ENCODE measurements at places on chromosomes 1 and 21.

GRCh38 chr1:24486331-24487065 is 16.1 kb upstream of the RCAN3 start:
- no peak for DNase-seq

GRCh38 chr1:61620536-61620935 is 104.4 kb downstream of the TM2D1 start:
- DNase-seq = no peak

GRCh38 chr1:64378826-64379225 is 91.1 kb upstream of the CACHD1 start:
- DNase-seq = no peak

DNA sequence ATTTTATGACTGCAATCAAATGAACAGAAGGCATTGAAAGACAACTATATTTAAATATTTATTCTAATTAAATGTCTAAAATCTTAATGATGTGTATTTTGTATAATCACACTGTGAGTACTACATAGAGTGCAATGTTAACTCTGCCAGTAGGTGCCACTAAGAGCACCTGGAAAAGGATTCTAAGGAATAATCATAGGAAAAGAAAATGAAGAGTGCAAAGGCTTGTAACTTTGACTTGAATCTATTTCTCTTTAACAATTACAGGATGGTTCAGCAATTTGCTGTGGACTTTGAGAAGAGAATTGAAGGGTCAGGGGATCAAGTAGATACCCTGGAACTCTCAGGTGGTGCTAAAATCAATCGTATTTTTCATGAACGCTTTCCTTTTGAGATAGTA is 200.4 kb downstream of the DNM3 start:
- DNase-seq = no peak

DNA sequence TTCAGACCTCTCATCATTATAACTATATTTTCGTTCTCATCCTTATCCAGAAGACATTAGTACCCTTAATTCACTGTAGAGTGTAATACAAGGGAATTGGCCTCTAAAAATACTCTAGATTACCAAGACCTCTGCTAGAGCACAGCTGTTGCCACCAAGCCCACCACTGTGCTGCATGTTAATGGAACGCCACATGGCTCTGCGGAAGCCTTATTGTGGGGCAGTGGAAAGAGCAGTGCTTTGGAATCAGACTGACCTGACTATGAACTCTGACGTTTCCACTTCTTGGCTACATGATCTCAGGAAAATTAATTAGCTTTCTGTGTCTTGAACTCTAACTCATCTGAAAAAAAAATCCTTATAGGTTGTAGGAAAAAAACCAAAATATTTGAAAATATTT is 222.1 kb downstream of the LMX1A start:
- DNase-seq = no peak

GRCh38 chr1:176858433-176858916 is 306.0 kb downstream of the ASTN1 start:
- DNase-seq = no peak

DNA sequence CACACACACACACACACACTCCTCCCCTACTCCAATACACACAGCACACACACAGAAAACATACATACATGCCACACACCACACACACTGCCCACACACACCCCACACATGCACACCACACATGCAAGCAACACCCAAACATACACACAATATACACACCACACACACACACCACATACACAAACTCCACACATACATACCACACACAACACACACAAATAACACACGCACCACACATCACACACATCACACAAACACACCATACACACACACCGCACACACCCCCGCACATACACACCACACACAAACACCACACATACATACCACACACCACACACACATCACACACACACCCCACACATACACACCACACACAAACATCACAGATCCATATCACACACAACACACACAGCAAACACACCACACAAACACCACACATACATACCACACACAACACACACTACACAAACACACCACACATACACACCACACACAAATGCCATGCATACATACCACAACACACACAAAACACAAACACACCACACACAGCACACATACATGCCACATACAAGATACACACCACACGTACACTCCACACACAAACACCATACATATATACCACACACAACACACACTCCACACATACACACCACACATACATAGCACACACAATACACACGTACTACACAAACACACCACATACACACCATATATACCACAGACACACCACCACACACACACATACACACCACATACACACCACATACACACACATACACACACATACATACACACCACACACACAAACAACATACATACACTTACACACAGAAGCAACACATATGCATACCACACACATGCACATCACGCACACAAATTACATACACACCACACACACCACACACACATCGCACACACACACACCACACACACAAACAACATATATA is 932 bp upstream of the RAB7B start:
- no peak for DNase-seq

DNA sequence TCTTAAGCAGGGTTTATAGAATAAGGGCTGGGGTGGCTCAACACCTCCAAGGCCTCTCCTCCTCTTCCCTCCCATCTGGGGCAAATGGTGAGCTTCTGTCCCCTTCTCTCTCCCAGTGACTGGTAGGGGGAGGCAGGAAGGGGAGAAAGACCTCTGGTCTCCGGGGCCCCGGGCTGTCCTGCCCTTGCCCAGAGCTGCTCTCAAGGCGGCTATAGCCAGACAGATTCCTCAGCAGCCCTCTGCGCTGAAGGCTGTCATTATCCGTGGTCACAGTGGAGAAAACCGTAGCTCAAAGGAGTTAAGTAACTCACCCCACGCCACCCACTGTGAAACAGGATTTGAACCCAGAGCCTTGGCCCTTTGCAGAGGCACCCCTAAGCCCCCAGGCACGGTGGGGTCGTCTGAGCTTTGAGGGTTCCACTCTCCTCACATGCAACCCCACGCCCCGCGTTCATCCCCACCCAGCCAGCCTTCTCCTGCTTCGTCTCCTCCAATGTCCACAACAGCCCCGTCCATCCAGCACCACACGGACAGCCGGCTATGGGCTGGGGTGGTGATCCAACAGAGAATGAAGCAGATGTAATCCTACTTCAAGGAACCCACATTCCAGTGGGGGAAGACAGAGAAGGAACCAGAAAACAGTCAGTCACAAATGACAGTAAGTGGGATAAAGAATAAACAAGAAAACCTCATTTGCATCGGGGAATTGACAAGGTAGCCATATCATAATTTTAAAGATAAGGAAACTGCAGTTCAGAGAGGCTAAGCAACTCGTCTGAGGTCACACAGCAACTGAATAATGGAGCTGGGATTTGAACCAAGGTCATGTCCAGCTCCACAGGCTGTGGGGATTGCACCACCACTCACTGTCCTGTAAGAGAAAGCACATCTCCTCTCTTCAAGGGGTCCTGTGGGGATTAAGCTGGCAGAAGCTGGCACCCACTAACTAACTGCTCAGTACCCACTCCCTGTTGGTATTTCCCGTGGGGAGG is 31.8 kb downstream of the DHRS3 start:
- DNase-seq = no peak

GRCh38 chr1:226674892-226675714 is 64.0 kb downstream of the ITPKB start:
- DNase-seq = peak; percentile 69

GRCh38 chr1:40241362-40241761 is 6.4 kb upstream of the TMCO2 start:
- no peak for DNase-seq

- no peak for DNase-seq
These were observed 275.4 kb upstream of the RGS18 start for GRCh38 chr1:191882870-191883269.

DNA sequence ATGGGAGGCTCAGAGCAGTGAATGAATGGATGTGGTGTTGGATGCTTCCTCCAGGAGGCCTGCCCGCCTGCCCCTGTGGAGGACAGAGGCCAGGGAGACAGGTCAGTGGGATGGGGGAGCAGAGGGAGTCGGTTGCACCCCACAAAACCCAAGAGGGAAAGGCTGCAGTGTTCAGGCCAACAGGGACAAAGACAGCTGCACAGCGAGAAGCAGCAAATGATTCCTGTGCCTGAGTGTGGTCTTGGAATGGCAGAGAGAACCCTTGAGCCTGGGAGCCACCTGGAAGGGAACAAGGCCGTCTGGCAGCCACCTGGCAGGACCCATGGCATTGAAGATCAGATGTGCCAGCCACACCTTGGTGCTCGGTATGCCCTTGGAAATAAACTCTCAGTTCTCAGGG is 8.1 kb downstream of the TFF3 start:
- DNase-seq = no peak

DNA sequence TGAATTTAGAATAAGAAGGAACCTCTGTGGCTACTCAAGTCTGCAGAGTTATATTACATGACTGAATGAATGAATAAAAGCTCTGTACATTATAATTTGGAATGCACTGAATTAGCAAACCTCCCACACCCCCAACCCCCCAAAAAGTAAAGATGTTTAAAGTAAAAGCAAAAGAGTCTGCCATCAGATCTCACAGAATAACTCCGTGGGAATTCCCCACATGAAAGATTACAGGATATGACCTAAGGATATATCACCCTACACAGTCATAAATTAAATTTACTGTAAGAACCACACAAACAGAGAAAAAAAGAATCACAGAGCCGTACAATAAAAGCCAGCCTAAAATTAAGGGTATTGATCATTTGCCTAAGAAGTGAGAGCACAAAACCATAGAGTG is 587.3 kb downstream of the PTPRC start:
- peak; percentile 65 for DNase-seq

DNA sequence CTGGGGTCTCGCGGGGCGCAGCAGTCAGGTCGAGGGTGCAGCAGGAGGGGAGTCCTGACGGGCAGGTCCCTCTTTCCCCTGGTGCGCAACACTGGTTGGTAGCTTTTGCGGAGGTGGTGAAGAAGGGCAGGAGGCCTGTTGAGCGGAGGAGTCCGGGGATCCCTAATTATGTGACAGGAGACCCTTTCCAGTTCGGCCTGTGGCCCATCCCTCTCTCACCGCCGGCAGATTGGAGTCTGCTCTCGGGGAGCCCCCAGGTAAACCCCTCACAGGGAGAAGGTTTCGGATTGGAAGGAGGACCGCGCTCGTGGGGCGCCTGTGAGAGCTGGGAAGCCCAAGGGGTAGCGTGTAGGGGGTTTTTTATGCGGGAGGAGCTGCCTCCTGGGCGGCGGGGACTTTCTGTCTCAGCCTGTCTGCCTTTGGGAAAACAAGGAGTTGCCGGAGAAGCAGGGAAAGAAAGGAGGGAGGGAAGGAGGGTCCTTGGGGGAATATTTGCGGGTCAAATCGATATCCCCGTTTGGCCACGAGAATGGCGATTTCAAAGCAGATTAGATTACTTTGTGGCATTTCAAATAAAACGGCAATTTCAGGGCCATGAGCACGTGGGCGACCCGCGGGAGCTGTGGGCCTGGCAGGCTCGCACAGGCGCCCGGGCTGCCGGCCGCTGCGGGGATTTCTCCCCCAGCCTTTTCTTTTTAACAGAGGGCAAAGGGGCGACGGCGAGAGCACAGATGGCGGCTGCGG is 9.5 kb downstream of the SIM2 start:
- DNase-seq = no peak

- DNase-seq = no peak
These were observed 124.6 kb upstream of the ZNF648 start for GRCh38 chr1:182185842-182186756.

- DNase-seq = no peak
These were observed 15.3 kb downstream of the LURAP1 start for GRCh38 chr1:46218443-46218842.

DNA sequence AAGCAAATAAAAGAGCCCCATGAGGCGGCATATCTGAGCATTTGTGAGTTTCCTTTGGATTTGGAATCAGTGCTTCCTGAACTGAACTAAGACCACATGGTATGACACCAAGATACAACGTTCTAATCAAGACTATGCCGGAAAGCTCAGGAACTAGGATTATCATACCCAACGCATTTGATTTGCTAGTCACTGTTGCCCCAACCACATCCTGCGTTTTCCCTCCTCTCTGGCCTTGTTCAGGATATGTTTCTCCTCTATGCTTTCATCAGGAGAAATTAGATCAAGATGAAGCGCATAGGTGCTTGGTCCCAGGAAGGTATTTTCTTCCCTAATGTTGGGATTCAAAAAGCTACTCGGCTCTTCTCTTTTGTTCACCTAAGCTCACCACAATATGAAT is 79.3 kb downstream of the SLC35F3 start:
- DNase-seq = no peak

- no peak for DNase-seq
These were observed 70.1 kb upstream of the ESRRG start for GRCh38 chr1:216793303-216793702.

- no peak for DNase-seq
These were observed 172.4 kb downstream of the PSMG1 start for GRCh38 chr21:39010629-39011404.

GRCh38 chr1:242185731-242186130 is 186.8 kb upstream of the MAP1LC3C start:
- no peak for DNase-seq

- no peak for DNase-seq
These were observed 19.5 kb downstream of the RHOU start for GRCh38 chr1:228754646-228755268.

DNA sequence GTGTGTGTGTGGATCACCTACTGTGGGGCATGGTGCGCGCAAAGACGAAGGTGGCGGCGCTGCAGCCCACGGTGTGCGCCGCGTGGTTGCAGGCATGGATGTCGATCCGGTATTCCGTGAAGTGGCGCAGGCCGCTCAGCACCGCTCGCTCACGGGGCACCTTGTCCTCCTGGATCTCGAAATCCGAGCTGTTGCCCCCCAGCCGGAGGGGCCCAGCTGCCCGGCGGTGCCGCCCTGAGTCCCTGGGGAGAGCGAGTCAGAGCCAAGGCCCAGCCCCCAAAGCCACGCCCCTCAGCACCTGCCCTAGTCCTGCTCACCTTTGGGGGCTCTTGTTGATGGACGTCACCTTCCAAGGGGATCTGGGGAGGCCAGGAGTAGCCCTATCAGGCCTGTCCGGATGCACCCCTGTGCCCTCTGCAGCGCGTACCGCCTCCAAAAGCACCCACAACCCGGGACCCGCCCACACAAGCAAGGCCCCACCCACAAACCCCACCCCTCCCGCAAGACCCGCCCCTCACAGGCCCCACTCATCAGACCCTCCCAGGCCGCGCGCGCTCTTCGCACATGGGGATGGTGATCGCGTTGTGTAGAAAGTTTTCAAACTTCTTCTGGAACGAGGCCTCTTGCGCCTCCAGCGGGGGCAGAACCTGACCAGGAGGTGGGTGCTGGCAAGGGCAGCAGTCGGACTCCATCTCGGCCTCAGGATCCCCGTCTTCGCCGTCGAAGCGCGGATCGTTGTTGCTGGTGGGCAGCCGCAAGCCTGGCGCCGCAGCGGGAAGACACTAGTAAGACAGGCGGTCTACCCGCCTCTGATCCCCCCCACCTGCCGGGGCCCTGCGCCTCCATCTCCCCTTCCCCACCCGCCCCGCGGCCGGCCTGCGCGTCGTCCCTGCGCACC is 13.6 kb downstream of the INSRR start:
- no peak for DNase-seq

GRCh38 chr1:39620659-39621165 is 18.7 kb downstream of the HEYL start:
- DNase-seq = no peak

GRCh38 chr1:119226321-119226720 is 85.9 kb upstream of the WARS2 start:
- no peak for DNase-seq

GRCh38 chr21:25871566-25871965 is 136.8 kb downstream of the GABPA start:
- no peak for DNase-seq
